Sigmoid colon (tissue), 7 donors: ENCODE measurements at places on chromosomes 11 and 22.

DNA sequence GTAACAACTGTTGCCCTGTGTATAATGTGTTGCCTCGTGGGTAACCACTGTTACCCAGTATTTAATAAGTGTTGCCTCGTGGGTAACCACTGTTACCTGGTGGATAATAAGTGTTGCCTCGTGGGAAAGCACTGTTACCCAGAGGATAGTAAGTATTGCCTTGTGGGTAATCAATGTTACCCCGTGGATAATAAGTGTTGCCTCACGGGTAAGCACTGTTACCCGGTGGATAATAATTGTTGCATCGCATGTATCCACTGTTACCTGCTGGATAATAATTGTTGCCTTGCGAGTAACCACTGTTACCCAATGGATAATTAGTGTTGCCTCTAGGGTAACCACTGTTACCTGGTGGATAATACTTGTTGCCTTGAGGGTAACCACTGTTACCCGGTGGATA is 17.1 kb upstream of the NXPE4 start:
- DNase-seq = no peak

DNA sequence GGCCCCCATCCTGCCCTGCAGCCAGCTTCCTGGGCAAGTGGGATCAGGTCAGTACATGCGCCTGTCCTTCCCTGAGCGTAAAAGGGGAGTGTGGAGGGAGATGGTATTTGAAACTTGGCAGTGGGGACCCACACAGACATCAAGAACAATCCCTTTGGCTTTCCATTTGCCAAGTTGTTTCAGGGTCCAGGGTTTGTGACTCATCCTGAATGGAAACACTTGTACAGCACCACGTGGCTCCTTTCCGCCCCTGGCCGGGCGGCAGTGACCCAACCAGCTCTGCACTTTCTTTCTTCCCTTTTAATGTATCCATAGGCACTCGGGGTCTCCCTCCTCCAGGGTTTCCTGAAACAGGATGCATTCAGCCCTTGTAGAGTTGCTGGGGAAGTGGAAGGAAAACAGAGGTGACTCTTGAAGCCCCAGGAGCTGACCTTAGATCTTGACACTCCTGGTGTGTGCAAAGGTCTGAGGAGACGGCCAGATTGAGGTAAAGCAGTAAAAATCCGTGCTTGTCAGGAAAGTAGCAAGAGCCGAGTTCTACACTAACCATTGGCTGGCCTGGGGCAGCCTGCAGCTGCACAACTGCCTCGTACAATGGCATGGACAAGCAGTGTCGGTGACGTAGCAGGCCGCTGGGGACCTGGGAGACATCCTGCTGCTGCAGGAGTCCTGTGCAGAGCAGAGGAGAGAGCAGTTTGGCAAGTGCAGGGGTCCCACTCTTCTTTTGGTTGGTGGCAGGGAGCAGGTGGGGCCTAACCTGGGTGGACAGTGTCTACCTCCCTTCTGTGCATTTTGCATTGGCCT is 189.8 kb downstream of the SNX19 start:
- DNase-seq = peak; percentile 77

DNA sequence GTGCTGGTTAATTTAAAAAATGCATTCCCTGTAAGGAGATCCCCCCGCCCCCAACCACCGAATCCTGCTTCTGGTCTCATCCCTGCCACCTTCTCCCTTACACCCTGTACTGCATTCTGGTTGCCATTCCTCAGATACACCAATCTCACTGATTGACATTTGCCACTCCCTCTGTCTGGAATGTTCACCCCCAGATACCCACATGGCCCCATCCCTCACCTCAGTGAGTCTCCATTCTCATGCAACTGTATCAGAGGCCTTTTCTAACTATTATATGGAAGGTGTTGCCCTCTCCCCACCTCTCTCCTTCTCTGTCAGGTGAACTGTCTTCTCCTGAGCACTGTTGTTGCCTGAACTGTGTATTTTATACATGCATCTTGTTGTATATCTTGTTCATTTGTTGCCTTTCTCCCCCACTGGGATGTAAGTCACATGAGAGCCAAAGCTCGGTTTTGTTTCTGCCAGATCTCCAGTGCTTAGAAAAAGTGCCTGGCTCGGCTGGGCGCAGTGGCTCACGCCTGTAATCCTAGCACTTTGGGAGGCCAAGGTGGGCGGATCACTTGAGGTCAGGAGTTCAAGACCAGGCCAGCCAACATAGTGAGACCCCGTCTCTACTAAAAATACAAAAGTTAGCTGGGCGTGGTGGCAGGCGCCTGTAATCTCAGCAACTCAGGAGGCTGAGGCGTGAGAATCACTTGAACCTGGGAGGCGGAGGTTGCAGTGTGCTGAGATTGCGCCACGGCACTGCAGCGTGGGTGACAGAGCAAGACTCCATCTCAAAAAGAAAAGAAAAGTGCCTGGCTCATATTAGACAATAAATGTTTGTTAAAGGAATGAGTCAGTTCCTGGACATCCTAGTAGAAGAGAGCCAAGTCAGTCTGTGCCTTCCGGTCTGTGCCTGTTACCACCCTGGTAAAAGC is 61.0 kb downstream of the TNRC6B start:
- DNase-seq = no peak

DNA sequence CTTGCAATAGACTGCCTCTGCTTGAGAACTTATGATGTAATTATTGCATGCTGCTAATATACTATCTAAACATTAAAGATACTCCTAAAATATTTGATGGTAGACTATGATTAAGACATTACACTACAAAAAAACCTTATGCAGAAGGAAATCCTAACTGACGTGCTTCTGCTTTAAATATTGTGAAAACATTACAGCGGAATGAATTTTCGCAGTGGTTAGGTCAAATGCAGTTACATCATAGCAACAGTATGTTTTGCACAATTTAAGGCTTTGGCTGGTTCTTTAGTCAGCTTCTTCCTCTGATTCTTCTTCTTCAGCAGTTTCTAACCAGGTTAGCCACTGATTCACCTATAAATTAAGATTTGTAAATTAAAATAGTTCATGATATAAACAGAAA is 11.2 kb downstream of the EIF4G2 start:
- DNase-seq = no peak

DNA sequence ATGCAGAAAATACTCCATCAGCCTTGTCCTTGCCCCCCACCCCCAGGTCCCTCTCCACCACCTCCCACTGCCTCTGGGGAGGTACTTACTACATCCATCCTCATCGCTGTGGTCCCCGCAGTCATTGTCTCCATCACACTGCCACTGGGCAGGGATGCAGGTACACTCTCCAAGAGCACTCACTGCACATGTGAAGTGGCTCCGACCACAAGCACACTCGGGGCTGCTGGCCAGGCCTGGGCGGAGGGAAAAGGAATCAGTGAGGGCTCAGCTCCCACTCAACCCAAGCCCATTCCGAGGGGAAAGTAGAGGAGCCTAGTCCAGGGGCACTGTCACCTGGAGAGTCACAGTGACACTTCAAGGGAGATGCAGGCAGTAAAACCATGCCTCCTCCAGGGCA is 15.7 kb downstream of the LRP4 start:
- DNase-seq = no peak

- no peak for DNase-seq
Observed at GRCh38 chr11:124199702-124200101, 16.6 kb downstream of the OR10D3 start.

GRCh38 chr11:5625281-5625680 is 480 bp downstream of the TRIM34 start:
- no peak for DNase-seq

- no peak for DNase-seq
Observed at GRCh38 chr11:17932472-17932871, 80.4 kb downstream of the SERGEF start.

DNA sequence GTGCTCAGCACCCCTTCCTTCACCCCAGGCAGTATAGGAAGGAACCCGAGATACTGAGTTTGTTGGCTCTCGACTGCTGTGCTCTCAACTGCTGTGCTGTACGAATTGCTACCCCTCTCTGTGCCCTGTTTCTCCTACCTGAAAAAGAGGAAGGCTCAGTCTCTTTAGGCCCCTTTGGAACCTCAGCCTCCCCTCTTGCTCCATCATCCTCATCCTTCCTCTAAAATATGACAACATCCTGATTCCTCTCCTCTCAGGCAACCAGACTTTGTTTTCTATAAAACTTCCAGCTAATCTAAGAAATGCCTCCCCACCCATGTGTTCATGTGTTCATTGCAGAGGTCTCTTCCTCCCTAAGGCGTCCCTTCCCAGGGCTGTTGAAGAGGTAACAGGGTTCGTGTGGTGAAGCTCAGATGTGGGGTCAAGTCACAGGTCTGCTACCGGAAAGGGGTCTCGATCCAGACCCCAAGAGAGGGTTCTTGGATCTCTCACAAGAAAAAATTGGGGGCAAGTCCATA is 35.5 kb upstream of the CD82 start:
- DNase-seq = no peak

- DNase-seq = no peak
Observed at GRCh38 chr11:127071606-127072005, 71.0 kb upstream of the KIRREL3 start.

GRCh38 chr11:117696540-117696939 is 100.5 kb downstream of the DSCAML1 start:
- DNase-seq = no peak

GRCh38 chr11:108670451-108670850 is 5.6 kb downstream of the DDX10 start:
- no peak for DNase-seq

DNA sequence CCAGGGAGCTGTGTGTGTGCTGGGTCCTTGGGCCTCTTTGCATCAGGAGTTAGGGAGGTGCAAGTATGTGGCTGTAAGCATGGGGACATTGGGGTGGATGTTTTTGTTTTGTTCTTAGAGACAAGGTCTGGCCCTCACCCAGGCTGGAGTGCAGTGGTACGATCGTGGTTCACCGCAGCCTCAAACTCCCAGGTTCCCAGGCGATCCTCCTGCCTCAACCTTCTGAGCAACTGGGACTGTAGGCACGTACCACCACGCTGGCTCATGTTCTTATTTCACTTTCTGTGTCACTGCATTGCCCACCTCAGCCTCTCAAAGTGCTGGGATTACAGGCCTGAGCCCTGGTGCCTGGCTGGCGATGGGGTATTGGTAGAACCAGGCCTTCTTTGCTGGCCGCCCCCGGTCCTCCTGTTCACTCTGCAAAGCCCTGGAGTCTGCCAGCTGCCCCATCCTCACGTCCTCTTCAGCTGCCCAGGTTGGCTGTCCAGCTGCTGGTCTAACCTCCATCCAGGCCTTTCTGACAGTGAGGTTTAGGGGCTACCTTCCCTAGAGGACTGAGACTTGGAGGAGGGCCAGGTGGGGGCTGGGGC is 851 bp upstream of the GRAMD4 start:
- no peak for DNase-seq

GRCh38 chr11:116035977-116036376 is 531.8 kb upstream of the CADM1 start:
- no peak for DNase-seq

- DNase-seq = peak; percentile 94
Observed at GRCh38 chr11:45354976-45355705, 69.0 kb upstream of the SYT13 start.

DNA sequence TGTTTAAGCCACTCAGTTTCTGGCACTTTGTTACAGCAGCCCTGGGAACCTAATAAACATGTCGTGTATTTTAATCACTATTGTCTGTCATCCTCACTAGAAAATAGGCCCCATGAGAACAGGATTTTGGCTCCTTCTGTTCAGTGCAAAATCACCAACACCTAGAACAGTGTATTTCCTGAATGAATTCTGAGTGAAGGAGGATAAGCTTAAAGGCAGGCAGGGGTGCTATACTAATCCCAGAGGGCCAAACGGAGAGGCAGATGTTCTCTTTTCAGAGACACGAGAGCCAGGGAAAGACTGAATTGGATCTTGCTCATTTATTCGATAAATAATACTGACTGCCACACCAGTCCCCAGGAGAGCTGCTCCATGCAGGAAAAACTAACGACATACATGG is 10.4 kb downstream of the SMCO4 start:
- DNase-seq = no peak
